ENCODE measurements at places on chromosomes 16 and 17.
A peak's percentile ranks its signal among the peaks of the same experiment; 100 is the strongest.

DNA sequence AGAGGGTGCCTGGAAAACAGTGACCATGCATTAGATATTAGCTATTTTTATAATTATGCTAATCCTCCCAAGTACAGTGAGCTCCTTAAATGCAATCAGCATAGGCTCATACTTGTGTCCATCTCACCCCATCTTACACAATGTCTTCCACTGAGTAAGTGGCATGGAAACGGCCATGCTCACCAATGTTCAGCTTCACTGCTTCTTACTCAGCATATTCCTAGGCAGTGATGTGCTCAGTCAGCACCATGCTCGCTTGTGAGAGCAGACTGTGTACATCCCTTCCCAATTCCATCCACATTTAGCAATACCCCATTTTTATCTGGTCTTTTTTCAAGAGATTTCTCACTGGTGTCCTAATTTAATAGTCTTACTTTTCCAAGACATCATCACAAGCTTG is 454.8 kb upstream of the SOX9 start:
- no peak for DNase-seq

- peak; percentile 64 for DNase-seq
Observed at GRCh38 chr17:38415250-38416194, 12.7 kb upstream of the ARHGAP23 start.

DNA sequence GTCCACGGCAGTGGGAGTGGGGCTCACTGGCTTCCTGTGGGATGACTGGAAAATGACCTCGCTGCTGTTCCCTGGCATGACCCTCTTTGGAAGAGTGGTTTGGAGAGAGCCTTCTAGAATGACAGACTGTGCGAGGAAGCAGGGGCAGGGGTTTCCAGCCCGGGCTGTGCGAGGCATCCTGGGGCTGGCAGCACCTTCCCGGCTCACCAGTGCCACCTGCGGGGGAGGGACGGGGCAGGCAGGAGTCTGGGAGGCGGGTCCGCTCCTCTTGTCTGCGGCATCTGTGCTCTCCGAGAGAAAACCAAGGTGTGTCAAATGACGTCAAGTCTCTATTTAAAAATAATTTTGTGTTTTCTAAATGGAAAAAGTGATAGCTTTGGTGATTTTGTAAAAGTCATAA is 7.8 kb upstream of the RNF213 start:
- peak; percentile 96 for DNase-seq

DNA sequence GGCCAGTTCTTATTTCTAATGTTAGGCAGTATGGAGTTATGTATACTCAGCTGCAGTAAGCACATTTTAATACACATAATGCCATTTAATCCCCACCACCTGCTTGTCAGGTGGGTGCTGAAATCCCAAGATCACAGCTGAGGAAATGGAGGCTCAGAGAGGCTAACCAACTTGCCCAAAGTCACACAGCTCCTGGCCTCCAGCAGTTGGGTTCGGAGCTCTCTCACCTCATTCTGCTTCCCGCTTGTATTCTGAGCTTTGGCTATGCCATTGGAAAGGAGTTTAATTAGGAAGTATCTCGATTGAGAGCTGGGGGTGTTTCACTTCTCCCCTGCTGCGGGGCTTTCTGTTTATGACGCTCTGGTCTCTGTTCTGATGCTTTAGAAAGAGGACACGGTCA is 72.6 kb upstream of the CACNG5 start:
- no peak for DNase-seq

GRCh38 chr16:78957317-78958100 is 643.0 kb downstream of the MAF start:
- DNase-seq = no peak

DNA sequence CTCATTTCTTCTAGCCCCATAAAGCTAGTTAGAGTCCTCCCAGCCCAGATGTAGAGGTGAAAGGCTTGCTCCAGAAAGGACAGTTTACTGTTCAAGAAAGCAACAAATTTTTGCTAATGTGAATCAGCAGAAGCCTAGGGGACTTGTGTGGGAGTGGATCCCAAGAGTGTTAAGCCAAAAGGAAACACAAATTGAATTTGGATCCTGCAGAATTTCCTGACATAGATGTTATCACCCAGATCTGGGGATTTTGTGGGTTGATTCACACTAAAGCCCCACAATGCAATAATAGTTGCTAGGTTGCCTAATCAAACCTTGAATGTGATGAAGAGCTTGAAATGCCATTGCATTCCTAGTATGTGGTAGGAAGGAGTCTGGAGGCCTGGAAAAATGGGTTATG is 135.2 kb upstream of the HS3ST3A1 start:
- no peak for DNase-seq

DNA sequence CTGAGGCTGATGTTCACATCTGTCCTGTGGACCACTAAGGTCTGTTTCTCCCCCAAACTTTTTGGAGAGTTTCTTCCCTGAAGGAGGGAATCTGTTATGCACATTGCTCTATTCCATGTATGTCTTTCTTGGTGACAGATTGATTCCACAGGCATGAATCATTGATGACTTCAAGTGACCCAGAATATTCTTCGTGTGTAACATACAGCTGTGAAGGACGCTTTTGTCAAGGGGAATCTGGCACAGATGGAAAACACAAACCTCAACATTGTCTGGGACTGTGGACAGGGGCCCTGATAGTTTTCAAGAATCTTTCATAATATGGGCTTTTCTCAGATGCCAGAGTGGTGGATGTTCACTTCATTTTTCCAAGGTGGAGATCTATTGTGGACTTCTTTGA is 223.1 kb upstream of the MAF start:
- no peak for DNase-seq

DNA sequence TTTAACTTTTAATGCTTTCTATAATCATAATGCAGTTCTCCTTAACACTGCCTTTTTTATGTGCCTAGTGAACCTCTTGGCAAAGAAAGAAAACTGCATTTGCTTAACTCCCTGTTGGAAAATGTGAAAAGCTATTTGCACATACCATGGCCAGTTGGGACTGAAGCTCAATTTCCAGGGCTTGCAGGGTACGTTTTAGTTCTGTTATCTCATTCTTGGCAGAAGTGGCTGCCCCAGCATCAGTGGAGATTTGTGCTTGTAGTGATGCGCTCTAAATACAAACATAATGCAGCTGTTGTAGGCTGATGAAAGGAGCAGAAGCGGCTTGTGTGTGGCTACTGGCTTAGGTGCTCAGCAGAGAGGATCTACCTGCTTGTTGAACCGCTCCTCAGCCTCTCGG is 3.7 kb downstream of the KRT24 start:
- peak; percentile 34 for DNase-seq

DNA sequence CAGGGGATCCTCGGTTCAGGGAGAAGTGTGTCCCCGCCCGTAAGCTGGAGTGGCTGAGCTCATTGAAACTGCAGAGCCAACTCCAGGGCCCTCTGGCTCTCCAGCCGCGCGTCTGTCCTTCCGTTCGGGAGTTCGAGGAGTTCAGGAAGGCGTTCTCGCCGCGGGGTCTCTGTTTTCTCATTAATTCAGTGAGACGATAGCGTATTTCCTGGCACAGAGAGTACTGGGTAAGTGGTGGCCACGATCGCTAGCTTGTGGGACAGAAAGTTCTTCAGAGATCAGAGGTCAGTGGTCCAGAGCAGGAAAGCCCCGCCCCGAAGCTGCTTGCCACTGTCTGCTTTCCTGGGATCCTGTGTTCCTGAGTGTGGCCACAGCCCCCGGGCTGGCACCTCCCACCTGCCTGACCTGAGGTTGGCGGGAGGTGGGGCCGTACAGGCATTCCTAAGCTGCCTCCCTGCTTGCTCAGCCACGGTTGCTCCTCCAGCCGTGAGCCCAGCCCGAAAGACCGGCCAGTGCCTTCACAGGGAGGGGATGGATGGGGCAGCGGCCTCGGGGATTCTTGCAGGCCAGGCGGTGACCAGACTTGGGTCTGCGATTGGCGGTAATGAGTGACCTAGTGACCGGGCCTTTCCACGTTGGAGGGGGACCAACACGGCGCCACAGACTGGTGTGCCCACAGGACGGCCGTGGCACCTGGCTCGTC is 8.9 kb downstream of the BAIAP2 start:
- DNase-seq = no peak

GRCh38 chr16:345772-346171 is 6.8 kb downstream of the AXIN1 start:
- no peak for DNase-seq

DNA sequence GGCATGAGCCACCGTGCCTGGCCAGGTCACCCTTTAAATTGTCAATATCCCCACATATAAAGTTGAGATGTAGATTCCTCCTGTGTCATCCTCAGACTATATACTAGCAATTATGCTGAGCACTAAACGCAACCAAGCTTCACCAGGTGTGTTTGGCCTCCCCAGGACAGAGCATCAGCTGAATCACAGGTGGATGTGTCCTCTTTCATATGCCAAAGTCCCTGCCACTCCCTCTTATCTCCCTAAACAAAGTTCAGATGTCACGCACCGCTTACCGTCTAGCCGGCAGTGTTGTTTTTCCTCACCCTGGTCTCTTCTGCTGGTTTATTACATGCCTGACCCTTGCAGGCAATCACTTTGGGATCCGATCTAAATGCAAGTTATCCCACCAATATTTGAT is 43.8 kb upstream of the ARHGAP44 start:
- no peak for DNase-seq

- no peak for DNase-seq
Observed at GRCh38 chr17:8711291-8711690, 33.3 kb downstream of the CCDC42 start.

DNA sequence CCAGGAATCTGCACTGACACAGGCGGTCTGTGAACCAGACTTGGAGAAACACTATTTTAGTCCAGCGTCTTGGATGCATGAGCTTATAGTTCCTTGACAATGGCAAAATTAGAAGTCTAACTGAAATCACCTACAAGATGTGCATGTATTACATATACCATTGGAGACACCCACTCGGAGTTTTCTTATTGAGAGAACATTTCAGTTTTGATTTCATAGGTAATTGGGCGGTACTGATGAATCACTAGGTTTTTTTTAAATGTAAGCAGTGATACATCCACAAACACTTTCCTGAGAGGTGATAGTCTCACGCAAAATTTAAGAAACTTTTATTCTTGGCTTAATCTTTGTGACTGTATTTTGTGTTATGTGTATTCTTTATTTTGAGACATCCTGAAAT is 69.8 kb downstream of the PRKCA start:
- DNase-seq = no peak

- no peak for DNase-seq
Observed at GRCh38 chr16:85715169-85716021, 26.6 kb upstream of the GINS2 start.

DNA sequence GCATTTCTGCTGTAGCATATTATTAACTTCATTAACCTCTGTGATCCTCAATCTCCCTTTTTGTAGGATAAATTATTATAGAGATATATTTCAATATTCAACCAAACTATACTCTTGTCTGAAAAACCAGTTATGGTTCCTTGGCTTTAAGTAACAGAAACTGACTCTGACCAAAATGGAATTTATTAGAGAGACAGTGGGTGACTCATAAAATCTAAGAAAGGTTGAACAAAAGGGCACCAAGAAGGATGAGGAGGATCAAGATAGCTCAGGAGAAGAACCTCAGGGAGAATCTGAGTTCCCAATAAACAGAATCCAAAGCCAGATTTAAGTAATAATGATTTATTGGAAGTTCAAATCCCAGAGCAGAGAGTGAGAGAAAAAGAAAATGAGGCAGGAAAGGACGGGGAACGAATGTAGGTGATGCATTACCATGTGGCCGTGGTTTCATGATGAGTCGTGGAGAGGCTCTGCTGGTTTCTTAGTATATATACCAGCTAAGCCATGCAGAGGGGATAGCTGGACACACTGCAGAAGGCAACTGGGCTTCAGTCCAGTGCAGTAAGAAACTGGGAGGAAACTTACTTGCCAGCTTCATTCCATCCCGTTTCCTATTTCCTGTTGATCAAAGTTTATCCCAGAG is 151.5 kb upstream of the GOT2 start:
- no peak for DNase-seq

DNA sequence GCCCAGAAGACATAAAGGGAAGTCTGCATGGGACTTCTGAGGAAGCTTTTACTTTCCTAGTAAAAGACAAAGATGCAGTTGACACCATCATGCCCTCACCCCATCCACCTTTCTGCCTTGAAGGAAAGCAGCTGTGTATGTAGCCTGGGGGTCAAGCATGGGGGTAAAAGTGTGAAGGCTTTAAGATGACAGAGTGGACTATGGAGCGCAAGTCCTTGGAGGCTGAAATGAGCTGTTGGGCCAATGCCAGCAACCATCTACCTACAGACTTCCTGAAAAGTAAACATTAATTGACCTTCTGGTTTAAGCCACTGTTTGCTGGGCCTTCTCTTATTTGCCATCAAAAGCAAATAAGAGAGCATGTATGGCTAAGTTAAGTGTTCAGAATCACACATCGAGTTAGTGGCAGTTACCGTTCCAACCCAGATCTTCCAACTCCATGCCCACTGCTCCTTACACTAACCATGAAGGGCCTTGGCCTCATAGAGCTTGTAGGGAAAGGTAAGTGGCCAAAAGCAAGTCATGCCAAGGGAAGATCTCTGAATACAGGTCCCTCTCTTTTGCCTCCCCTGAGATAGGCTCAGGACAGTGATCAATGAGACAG is 30.0 kb downstream of the SLC13A5 start:
- DNase-seq = no peak

- no peak for DNase-seq
Observed at GRCh38 chr17:8372422-8372821, 4.1 kb downstream of the KRABD2 start.

- no peak for DNase-seq
Observed at GRCh38 chr17:36136036-36136435, 32.4 kb downstream of the CCL4 start.

GRCh38 chr17:77460514-77461046 is 319.8 kb downstream of the SEC14L1 start:
- peak; percentile 74 for DNase-seq

- DNase-seq = peak; percentile 81
Observed at GRCh38 chr17:37770631-37771518, 26.0 kb upstream of the HNF1B start.

- no peak for DNase-seq
Observed at GRCh38 chr17:80859002-80859941, 132.4 kb upstream of the CHMP6 start.

DNA sequence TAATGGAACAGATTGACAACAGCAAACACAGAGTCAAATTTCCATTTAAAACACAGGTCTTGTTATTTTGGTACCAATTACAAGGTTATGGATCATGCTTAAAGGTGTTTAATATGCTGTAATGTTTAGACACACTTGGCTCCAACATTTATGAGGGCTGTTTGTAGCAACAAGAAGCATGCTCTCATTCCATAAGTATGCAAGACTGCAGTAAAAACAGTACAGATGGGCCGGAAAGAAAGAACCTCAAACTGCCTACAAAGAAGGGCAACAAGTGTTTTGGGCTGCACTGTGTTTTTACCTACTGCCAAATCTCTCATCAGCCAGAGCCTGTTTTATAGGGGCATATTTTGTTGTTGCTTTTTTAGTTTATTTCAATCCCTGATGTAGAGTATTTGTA is 100.5 kb upstream of the HS3ST3A1 start:
- no peak for DNase-seq

DNA sequence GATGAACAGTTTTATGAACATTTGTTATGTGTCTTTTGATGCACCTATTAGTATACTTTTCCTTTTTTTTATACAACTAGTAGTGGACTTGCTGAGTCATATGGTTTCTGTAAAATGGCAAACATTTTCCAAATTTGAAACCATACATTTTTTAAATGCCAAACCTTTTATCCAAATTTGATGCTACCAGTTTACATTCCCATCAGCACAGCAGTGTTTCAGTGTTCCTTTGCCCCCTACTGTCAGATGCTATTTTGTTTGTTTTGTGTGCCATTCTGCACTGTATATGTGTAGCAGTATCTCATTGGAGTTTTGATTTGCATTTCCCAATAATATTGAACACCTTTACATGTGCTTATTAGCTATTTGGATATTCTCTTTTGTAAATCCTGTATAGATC is 219.4 kb downstream of the TANC2 start:
- DNase-seq = no peak

GRCh38 chr17:70318051-70318450 is 148.7 kb downstream of the KCNJ2 start:
- DNase-seq = no peak

- peak; percentile 75 for DNase-seq
Observed at GRCh38 chr16:3045758-3046640, at the start of gene MMP25. TSS of gene MMP25 (plus strand) at chr16:3046561. CDS start at chr16:3046918, 357 bp downstream.
